Activated CD4-positive, alpha-beta memory T cell treated with anti-CD3 and anti-CD28 coated beads for 36 hours (primary cell): ENCODE measurements at places on chromosomes 2 and 18. TPM values are rescaled to one million over a fixed set of nuclear protein-coding genes. Genes with fewer than 3 reads are reported as not detected.

GRCh38 chr2:69830045-69830905 is 815 bp downstream of the GMCL1 start:
- DNase-seq, result peak; percentile 66

DNA sequence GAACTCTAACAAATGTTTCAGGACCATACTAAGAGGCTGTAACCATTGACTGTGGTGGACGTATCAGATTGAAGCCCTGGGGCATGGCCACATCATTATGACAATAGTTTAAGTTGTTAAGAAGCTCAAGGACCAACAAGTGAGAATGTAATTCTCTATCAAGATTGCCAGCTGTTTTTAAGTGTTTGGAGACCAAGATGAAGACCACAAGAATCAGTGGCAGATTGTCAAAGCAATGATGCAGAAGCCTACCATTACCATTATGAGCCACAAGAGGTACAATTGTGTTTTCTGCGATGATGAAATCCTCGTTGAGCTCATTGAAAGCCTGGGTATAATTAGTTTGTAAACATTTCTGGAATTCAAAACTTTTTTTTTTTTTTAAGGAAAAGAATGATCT is 261.1 kb upstream of the ZEB2 start:
- DNase-seq, result no peak

Gene MYCN
- total RNA-seq, result 0.38 TPM

GRCh38 chr2:86477349-86477748 is 36.2 kb downstream of the KDM3A start:
- no peak for DNase-seq

Gene SLC11A1
- total RNA-seq, result 0.10 TPM

DNA sequence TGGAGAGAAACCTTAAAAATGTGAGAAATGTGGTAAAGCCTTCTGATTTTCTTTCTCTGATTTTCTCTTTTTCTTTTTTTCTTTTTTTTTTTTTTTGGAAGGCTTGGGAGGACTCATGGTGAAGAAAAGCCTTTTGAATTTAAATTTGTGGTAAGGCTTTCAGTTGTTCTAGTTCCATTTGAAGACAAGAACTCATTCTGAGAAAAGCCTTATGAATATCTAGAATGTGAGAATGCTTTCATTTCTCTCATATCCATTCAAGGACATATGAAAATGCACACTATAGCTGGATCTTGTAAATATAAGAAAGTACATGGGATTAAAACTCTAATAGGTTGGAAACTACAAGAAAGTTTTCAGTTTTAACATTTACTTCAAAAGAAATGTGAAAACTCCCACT is 1045.2 kb upstream of the NRXN1 start:
- DNase-seq, result no peak

Gene EMILIN1
- 0.51 TPM for total RNA-seq

Gene COL4A4
- not detected for total RNA-seq

Gene MAP3K19
- total RNA-seq, result not detected

DNA sequence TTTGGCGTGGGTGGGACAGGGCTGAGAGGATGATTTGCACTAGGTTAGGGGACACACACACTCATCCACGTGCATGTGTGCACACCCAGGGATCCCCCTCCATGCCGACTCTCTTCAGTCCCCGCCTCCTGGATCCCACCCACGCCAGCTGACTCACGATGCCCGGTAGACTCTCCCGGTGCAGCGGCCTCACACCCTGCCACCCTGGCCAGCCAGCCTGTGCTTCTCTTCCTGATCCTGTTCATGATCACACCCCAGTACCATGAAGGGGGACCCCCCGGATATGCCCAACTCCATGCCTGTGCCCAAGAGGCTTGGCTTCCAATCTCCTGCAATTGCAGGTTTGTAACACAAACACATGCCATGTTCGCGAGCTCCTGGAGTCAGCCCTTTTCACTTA is 157.8 kb upstream of the HDAC4 start:
- DNase-seq, result no peak

GRCh38 chr2:68475576-68475975 is 8.2 kb downstream of the APLF start:
- DNase-seq, result no peak

DNA sequence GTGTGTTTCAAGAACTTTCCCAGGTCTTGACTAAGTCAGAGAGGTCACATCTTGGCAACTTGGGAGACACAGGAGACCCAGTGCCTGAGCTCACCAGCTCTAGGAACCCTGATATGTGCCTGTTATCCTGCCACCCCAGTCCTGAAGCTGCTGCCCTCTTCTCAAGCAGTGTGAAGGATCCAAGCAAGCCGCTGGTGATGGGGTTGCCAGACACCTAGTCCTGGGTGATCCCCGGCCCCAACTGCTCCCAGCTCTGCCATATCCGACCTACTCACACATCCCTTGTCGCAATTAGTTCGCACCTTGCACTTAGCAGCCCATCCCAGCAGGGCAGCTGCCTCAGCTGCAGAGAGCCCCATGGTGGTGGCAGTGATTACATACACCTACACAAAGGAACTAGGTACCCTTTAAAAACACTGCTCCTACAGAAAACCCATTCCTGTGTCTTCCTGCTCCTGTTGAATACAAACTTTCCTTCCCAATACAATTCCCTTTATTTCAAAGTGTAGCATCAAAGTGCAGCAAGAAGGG is 247.2 kb upstream of the RAB12 start:
- no peak for DNase-seq

Gene LRP2
- 0.52 TPM for total RNA-seq

- DNase-seq, result no peak
Observed at GRCh38 chr18:48886520-48887293, 64.1 kb downstream of the SMAD7 start.

Gene SNORC
- total RNA-seq, result 1.7 TPM

DNA sequence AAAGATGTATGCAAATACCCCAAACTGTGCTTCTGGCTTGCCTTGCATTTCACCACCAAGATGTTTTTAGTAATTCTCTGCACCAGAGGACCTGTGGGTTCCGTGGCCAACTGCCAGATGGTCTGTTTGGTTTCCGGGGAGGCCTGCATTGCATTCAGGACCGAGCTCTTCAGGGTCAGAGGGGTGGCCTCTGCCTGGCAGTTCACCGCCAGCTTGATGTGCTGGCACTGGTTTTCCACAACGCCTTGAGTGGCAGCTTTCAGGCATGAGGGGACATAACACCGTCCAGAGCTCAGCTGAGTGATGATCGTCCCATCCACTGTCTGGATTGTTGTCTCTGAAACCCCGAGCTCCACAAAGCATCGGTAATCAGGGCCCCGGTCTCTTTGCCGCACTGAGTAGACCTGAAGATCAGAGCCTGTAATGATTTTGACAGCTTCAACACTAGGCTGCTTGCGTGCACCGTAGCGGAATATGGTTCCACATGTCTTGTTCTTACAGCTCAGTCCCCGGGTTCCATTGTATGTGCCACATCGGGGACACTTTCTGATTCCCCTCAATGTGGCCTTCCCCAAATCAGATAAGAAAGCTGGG is 9.4 kb downstream of the C2orf42 start:
- no peak for DNase-seq
